ENCODE measurements at places on chromosomes 7 and 10. TPM values are rescaled to one million over a fixed set of nuclear protein-coding genes. Genes with fewer than 3 reads are reported as not detected.

Gene SLC18A2
- not detected for total RNA-seq

Gene GDF2
- 0.14 TPM for total RNA-seq

Gene NPTX2
- total RNA-seq: 4.3 TPM

Gene PLXNA4
- 1.9 TPM for total RNA-seq

Gene BLNK
- not detected for total RNA-seq

Gene TMEM213
- total RNA-seq: not detected

Gene HMX3
- total RNA-seq: not detected

Gene CFTR
- total RNA-seq: not detected

Gene GNB2
- 165 TPM for total RNA-seq

Gene OR9A2
- not detected for total RNA-seq

Gene PTPN20
- total RNA-seq: 0.72 TPM

Gene GBX1
- not detected for total RNA-seq

Gene WNT8B
- total RNA-seq: not detected

Gene ATOH7
- not detected for total RNA-seq

Gene ZNF777
- 12.6 TPM for total RNA-seq

Gene MYPN
- 1.3 TPM for total RNA-seq

Gene HABP2
- total RNA-seq: not detected

Gene LLCFC1
- total RNA-seq: not detected

Gene POU6F2
- 0.86 TPM for total RNA-seq

Gene SPACDR
- total RNA-seq: 0.88 TPM

Gene TFR2
- 0.44 TPM for total RNA-seq

Gene JMJD1C
- 97.8 TPM for total RNA-seq

Gene PLAU
- 1,436 TPM for total RNA-seq

Gene FXYD4
- not detected for total RNA-seq

Gene CTNNA3
- not detected for total RNA-seq

Gene COL26A1
- not detected for total RNA-seq

Gene CHAT
- not detected for total RNA-seq

Gene IFIT5
- 31.8 TPM for total RNA-seq

Gene FAM25G
- not detected for total RNA-seq

Gene MMRN2
- total RNA-seq: 2.0 TPM

All from placental pericyte (primary cell).